ENCODE measurements at places on chromosomes 4 and X.

DNA sequence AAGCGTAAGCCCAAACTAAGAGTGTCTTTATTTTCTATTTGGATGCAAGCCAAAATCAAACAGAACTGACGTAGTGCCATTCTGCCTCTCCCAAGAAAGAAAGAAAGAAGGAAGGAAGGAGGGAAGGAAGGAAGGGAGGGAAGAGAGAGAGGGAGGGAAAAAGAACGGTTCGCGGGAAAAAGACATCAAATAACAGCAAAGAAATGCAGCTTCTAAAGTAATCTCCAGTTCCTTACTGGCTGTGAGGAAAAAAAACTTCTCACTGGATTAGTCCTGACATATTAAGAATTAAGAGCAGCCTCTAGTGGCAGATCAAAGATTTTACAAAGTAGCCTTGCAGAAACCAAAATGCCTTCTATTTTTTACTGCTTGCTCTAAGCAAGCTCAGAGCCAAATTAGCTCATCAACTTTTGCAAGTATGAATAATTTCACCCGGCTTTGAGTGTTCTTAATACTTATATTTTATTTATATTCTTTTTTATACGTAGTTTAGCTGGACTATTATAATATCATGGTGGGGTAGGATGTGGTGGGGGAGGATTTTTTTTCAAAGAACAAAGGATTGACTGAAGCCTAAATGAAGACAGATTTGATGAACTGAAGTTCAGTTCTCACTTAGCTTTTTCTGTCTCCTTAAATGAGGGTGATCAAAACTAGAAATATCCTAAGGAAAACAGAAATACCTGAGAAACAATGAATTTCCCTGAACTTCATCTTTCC, 36.6 kb downstream of the PITX2 start:
- no peak for DNase-seq

DNA sequence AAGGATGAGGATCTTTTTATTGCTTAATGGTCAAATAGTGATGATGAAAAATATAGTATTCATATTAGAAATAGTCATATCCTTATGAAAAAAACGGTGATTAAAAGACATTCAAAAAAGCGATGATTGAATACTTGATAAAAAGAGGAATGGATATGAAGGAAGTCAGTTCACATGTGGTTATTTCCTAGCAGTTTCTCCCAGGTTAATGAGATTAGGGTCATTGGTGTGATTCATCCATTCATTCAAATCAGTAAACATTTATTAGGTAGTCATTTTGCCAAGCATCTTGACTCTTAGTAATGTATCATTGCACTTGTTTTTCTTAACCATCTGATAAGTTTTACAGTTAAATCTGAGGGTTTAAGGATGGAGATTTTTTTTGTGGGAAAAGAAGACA, 294.1 kb downstream of the ARHGAP24 start:
- DNase-seq: no peak

GRCh38 chr4:113953888-113954287, 25.6 kb downstream of the ARSJ start:
- DNase-seq: no peak

GRCh38 chr4:113618205-113618604, 143.3 kb downstream of the CAMK2D start:
- no peak for DNase-seq

Data from activated gamma-delta T cell (primary cell).